Cortex of kidney (tissue), 1 donor: ENCODE measurements at places on chromosomes 12 and 14.

- no peak for DNase-seq
Observed at GRCh38 chr14:60204104-60204842, 39.1 kb upstream of the DHRS7 start.

- DNase-seq = no peak
Observed at GRCh38 chr12:56042843-56043242, 1.1 kb downstream of the RPS26 start.

DNA sequence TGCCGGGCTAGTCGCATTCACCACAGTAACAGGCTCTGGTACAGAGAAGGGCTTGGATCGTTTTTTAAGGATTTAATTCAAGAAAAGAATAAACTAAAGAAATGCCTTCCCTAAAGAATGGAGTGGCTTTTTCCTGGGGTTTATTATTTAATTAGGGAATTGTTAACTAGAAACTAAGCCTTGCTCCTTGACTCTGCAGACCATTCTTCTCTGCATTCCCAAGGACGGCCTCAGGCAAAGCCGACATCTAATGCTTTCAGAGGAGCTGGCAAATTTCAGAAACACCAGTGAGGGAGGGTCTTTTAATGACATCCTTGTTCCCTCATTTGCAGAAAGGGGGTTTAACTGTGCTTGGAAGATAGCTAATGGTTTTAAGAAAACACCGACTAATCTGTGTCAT is 174.0 kb downstream of the EGLN3 start:
- DNase-seq = no peak

GRCh38 chr14:34212172-34212929 is 249.7 kb downstream of the SPTSSA start:
- DNase-seq = no peak

GRCh38 chr12:31749024-31749704 is 20.3 kb upstream of the AMN1 start:
- DNase-seq = no peak

DNA sequence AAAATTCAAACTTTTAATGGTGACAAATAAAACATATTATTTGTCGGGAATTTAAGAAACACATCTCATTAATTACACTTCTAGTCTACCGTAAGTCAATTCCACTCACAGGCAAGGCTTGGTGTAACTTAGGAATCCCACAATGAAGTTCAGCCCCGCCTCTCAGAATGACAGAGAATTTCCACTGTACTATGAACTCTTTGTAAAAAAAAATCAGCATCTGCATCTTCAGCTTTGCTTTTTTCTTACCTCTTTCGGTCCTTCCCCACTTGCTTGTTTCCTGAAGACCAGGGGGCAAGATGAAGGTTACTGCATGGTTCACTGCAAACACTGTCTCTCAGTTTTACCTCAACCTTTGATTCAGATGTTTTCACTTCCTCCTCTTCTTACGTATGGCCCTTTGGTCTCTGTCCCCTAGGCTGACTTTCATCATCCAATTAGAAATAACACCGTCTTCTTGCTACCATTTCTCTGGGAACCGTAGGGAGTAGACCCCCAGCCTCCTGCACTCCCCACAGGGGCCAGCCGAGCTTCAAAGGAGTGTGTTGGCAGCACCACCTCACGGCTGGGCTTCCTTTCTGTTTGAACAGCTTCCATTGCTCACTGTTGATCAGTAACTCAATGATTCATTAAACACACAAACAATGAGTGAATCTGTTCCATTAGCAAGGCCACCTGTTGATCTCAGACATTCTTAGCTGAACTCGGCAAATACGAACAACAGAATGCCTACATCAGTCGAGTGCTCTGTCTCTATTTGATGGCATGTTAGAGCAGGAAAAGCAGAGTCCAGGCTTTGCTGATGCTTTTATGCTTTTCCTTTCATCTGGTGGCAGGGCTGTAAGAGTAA is 343.0 kb downstream of the BMP4 start:
- no peak for DNase-seq

DNA sequence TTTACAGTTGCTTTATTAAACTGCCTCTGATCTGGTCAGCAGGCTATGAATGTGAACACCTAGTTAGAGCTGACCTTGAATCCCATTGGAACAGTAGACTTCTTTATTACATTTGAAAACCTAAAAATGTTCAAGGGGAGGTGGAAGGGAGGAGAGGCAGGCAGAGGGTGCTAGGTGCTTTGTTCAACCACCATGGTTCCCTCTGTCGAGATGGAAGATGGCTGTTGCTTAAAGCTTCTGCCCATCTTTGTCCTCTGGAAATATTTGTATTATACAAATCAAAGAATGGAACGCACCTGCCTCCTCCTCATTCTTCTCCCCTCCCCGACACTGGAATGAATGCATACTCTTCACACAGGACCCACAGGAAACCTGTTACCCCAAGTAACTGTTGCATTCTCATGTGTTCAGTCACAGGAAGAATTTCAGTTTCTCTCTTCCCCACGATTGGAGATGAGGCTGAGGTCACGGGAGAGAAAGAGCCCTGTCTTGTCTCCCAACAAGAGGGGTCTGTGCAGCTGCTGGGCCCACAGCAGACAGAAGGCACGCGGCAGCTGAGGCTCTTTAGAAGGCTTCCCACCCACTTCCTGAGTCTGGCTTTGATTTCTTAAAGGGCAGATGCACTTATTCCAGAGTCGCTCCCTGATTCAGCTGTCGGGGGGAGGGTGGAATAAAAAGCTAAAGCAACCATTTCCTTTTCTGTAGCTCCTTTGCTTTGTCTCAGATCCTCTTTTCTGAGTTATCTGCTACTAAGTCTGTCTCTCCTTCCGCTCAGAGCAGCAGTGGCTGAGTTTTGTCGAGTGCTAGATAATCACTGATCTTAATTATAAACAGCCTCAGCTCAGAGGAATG is 217.9 kb upstream of the BTG1 start:
- no peak for DNase-seq

DNA sequence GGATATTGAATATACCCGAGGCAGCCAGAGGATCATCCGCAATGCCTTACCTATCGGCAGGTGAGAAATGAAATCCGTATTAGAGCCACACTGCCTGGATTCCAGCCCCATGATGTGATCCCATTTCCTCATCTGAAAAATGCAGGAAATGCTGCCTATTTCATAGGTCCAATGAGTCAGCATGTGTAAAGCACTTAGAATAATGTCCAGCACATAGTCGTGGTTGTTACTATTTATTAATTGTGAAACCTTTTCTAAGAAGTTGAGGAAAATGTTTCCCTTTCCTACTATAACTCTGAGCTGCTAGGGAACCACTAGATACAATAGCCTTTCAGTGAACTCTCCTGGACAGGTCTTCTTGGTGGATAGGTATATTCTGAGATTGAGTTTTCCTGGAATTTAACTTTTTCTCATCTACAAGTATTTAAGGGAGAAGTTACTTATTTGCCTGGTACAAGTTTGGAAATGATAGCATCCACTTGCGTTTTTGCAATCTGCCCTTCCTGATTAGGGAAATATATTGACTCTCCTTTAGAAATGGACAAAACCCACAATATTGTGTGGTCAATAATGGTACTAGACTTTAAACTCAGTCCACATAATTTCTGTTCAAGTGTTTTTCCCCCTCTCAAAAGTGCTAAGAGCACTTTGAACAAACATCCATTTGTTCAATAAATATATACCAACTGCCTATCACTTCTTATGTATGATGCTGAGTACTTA is 12.2 kb downstream of the POLR3B start:
- no peak for DNase-seq

- no peak for DNase-seq
Observed at GRCh38 chr12:125518074-125518473, 452.8 kb downstream of the AACS start.

DNA sequence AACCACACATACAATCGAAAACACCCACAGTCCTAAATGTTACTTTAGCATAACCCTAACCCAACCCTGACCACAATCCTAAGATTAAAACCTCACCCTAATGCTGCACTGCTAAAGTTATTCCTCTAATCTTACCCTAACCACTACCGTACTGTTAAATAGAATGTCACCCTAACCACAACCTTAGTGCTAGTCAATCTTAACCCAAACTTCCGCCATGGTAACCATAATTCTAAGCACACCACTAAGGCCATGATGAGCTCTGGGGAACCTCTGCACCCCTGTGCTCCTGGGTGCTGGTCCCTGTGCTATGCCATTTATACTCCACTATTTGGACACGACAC is 38.0 kb downstream of the LTBP2 start:
- no peak for DNase-seq

DNA sequence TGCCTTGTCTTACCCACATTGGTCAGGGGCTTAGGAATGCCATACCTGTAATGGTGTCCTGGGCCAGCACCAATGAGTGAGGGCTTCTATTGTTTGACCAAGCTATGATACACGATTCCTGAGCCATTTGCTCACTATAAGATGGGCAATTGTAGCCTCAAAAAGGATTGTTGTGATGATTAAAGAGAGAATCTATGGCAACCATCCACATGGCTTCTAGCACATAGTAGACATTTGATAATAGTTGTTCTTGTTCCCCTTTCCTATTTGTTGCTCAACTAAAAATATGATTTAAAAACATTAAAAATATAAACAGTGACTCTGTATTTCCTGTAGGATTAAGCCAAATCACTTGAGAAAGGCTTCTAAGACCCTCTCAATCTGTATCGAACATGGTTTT is 366.1 kb downstream of the PCNX1 start:
- DNase-seq = no peak

DNA sequence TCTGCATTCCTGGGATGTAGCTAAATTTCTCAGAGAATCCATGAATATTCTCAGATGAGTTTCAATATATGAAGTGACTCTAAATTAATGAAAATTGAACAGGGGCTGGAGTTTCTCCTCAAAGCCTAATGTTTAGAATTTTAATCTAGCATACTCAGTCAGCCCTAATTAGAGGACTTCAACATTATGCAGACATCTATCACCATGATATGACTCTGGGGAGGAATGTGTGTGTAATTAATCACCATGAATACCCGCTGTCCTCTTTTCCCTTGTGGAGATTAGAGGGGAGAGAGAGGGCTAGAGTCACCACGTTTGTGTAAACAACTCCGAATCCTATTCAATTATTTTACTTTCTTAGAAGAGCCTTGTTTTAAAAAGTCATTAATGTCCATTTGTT is 698.6 kb upstream of the MDGA2 start:
- no peak for DNase-seq
